GF-D8 (cell line): ENCODE measurements at places on chromosomes 5 and 9.

GRCh38 chr5:174910245-174910737 lies 185.9 kb downstream of the MSX2 start:
- no peak for DNase-seq

DNA sequence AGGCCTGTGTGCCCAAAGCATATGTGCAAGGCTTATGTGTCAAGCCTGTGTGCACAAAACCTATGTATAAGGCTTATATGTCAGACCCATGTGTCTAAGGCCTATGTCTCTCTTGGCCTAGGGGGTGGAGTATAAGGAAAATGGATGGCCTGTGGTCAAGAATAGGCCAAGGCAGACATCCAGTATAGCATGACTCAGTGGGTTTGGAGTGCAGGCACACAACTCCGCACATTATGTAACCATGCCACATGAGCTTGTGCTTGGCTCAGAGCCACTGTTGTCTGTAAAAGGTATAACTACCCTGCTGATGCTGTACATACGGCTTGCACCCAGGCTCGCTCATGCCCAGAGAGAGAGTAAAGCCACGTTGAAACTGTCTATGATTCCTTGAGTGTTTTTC lies 626.4 kb upstream of the NUDT12 start:
- no peak for DNase-seq

DNA sequence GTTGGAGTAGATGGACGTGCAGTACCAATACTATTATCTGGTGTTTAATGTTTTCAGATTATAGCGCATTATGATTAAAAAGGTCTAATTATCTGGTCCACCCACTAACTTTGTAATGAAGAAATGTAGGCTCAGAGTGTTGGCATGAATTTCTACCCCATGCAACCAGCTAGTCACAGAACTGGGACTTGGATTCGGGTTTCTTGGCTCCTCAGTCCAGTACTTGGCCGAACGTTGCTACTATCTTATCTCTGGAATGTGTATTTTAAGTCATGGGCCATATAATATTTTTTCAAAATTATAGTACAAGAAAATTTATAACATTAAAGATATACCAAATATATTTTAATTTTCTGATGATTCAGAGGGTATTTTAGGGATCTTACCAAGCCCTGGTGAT lies 657.5 kb upstream of the DMAC1 start:
- no peak for DNase-seq

GRCh38 chr5:172664018-172664417 lies 23.0 kb downstream of the NEURL1B start:
- DNase-seq, result no peak

- DNase-seq, result no peak
Observed at GRCh38 chr9:100492952-100493351, 20.0 kb downstream of the TMEFF1 start.

GRCh38 chr9:4862506-4863250 lies 69.9 kb downstream of the RCL1 start:
- DNase-seq, result no peak

- DNase-seq, result no peak
Observed at GRCh38 chr9:4797854-4798150, 5.1 kb downstream of the RCL1 start.

DNA sequence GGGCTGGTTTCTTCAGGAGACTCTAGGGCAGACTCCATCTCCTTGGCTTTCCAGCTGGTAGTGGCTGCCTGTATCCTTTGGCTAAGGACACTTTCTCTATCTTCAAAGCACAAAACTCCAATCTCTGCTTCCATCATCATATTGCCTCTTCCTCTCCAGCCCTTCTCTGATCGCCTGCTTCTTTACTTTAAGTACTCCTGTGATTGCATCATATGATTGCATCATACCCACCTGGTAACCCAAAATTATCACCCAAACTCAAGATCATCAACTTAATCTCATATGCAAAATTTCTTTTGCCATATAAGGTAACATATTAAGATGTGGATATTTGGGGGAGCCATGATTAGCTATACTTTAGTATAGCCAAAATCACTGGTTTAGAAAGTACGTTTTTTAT lies 1092.6 kb upstream of the CDH6 start:
- no peak for DNase-seq

DNA sequence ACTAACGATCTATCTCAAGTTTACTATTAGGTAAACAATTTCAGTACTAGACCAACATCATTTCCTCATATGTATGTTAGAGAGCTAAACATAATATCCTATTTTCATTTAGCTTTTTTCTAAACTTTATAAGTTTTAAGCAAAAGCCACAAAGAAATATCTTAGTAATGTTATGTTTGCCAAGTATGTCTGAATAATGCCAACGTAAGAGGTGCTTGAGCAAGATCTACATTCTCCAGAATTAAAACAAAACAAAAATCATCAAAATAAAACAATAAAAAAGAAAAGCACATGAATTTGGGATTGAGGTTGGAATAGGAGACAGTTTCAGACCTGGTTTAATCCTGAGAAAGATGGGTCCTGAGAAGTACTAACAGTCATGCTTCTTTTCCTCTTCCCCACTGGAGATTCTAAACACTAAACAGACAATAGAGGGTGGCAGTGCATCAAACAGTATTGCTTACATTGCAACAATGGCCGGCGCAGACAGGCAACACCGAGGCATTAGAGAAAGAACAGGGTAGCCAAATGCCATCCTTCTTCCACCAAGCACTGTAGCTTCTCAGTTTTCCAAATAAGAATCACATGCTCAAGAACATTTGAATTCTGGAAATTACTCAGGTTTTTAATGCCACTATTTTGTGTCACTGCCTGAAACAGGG lies 33.6 kb downstream of the CSNK1A1 start:
- no peak for DNase-seq

DNA sequence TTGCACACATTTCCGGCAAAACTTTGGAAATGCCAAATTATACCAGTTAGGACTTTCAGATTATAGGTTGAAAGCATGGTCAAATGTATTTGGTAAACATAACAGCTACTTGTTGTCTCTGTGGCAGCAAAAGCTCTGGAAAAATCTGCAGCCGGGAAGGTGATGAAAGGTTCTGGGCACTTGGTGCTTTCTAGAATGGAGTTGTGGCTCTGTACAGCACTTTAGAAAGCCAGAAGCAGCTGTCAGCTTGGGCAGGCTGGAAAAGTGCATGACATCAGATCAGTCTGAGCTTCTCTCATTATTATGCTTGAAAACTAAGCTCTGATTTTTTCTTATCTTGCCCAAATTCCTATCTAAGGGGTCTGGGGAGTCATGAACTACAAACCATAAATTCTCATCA lies 118.6 kb upstream of the MAST4 start:
- DNase-seq, result no peak

- no peak for DNase-seq
Observed at GRCh38 chr9:126860757-126861466, 473 bp downstream of the ZBTB34 start.

DNA sequence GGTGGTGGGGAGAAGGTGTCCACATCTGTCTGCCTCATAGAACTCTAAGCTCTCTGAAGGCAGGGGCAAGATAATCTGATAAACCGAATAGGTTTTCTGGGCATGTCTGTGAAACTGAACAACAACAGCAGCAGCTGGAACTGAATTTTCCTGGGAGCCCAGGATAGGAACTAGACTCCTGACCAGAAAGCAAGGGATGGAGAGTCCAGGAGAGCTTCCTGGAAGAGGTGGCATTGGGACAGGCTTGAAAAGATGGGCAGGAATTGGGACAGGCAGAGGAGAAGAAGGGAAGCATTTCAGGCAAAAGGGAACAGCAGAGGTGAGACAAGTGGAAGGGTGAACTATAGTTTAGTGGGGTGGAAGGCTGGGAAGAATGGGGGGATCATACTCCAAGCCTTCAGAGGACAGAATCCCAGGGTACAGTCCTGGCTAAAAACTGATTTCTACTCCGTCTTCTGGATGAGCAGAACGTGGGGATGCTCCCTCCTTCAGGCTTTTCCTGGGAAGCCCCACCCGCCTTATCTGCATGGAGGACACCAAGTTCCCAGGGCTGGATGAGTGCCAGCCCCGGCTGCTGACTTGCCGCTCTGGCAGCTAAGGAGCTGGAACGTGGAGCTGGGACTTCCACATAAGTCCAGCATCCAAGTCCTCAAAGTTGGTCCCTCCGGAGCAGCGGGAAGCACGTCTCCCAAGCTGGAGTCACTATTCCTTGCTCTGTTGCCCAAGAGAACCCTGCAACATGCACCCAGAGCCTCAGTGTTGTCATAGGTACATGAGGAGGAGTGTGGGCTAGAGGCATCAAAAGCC lies 13.9 kb upstream of the KIF12 start:
- DNase-seq, result no peak

- no peak for DNase-seq
Observed at GRCh38 chr5:170169996-170170395, 62.8 kb upstream of the C5orf58 start.

DNA sequence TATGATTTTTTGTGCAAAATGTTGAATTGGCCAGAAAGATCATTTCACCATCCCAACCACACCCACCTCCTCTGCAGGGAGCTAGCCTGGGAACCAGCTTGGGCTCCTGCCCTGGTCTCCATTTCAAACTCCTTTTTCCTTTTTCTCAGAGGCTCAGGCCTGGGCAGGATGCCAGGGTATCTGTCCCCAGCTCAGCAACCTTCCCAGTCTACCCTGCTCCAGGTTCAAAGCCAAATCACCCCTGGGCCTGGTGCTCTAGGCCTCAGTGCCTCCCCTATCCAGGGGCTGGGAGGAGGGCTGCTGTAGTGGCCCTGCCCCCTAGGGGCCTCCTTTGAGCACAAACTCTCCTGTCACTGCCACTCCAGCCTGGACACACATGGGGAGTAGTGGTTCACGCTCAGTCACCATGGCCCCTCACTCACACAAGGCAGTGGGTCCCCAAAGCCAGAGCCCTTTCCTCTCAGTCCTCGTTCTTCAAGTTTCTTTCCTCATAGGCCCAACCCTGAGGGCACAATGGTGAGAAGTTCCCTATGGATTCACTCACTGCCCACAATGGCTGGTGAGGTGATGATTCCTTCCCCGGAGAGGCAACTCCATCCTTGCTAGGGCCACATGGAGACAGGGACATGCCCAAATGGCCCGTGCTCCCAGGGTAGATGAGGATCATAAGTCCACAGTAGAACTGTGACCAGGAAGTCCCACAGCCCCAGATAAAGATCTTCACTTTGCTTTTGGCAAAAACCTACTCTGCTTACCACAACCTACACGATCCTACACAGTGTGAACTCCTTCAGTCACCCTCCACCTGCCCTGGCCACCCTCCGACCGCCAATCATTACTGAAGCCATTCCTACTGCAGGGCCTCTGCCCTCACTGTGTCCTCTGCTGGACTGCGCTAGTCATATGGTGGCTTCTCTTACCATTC lies 1.6 kb upstream of the ST6GALNAC4 start:
- peak; percentile 8 for DNase-seq

GRCh38 chr5:124203303-124203702 lies 543.1 kb downstream of the ZNF608 start:
- no peak for DNase-seq

DNA sequence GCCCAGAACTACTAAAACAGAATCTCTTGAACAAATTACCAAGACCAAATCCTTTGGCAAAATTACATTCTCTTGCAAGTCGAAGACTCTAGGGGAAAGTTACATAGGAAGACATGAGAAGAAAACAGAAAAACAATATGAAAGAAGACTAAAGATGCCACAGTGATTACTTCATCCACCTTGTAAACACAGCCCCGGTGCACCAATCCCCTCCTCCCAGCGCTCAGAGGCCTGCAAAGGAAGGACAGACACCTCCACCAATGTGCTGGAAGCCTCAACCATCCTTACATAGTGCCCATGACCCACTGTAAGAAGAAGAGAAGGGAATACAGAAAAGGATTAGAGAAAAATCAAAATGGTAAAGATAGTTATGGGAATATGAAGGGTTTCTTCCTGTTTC lies 218.5 kb downstream of the SPOCK1 start:
- DNase-seq, result no peak

- no peak for DNase-seq
Observed at GRCh38 chr5:180424094-180424493, 70.1 kb upstream of the CNOT6 start.

GRCh38 chr5:67963789-67964519 lies 251.6 kb upstream of the PIK3R1 start:
- no peak for DNase-seq

DNA sequence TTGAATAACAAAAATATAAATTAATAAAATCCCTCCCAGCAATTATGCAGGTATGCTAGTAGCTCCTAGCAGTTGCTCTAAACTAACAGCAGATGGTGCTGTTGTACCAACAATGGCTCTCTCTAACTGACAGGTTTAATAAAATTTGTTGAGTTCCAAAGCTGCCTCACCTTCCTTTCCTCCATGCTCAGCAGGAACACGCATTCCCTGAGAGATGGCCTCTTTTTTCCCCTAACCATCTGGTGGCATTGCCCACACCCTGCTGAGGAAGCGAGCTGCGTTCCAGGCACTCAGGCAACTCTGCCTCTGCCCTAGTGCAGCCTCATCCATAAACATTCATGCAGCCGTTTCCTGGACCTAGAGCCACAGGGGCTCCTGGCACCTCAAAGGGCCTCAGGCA lies 106.2 kb downstream of the KLHL3 start:
- DNase-seq, result no peak

GRCh38 chr9:110047955-110048402 lies 160.0 kb downstream of the C9orf152 start:
- no peak for DNase-seq

DNA sequence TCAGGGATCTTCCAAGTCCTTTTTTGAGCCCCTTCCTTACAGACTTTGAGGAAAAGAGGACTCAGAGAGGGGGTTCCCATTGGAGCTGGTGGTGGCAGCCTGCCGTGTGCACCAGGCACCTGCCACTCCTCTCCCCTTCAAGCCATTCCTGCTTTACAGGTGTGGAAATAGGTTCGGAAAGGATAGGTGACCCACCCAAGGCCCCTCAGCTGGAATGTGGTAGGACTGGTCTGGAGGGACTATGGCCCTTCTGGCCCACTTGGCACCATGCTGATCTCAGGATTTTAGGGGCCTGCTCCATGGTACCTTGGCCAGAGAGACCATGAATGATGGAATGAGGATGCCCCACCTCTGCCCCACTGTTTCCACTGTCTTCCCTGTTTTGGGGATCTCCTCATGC lies 1.4 kb downstream of the GALNT12 start:
- DNase-seq, result no peak

DNA sequence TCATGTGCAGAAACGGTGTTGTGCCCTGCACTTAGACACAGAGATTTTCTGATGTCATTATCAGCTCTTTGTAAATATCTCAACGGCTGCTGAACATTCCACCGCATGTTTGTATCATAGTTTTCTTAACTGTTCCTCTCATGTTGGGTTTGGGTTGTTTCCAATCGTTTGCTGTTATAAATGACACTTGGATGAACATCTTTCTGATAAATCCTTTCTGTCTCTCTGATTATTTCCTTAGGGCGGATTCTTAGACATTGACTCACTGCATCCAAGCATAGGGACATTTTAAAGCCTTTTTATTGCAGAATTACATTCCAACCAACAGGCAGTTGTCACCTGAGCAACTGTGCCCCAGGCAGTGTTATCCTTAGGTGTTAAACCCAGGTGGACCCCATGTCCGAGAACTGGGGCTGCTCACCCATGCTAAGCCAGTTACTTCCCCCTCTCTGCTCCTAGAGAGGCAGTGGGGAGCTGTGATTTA lies 28.5 kb downstream of the COL5A1 start:
- no peak for DNase-seq

GRCh38 chr9:115413304-115413703 lies 295.3 kb upstream of the TNC start:
- no peak for DNase-seq
